ENCODE measurements at places on chromosomes 6 and 20.

DNA sequence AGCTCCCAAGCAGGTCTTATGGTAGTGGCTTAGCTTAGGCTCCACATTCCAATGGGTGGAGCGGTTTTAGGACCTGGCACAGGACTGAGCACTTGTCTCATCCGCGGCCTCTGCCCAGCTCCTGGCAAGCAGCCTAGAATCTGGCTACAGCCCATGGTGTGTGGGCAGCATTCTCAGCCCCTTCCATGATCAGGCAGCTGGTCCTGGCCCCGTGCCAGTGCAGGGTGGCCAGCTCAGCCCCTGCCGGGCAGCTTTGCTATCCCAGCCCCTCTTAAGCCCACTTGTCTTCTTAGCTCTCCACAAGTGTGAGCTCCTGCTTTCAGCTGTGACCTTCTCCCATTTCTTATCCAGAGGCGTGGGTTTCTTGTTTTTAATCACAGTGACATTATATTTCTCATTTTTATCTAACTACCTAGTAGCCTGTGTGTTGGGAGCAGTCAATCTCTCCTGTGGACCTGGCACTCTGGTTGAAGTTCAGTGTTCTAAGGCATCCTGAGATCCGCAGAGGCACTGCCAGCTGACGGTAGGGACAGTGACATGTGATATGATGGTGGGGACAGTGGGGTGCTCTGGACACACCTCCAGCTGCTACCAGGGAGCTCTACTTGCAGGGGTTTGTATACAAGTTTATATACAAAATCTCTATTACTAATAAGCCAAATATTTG is 119.9 kb upstream of the PRND start:
- no peak for DNase-seq

DNA sequence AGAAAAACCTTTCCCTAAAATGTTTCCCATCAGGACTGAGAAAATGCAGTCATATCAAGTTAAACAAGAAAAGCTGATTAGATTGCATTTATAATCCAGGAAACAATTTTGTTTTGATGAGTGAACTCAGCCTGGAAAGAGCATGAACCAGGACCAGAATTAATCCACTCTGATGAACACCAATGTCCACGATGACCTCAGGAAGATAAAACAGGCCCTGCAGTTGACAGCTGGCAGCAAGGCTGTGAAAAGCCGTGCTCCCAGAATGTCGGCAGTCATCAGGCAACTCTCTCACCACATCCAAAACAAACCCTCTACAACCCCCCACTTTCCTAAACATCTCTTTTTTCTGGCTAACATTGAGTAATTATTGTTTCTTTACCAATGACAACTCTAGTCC is 74.0 kb upstream of the PROKR2 start:
- no peak for DNase-seq

GRCh38 chr6:163670336-163670735 is 255.8 kb downstream of the QKI start:
- no peak for DNase-seq

DNA sequence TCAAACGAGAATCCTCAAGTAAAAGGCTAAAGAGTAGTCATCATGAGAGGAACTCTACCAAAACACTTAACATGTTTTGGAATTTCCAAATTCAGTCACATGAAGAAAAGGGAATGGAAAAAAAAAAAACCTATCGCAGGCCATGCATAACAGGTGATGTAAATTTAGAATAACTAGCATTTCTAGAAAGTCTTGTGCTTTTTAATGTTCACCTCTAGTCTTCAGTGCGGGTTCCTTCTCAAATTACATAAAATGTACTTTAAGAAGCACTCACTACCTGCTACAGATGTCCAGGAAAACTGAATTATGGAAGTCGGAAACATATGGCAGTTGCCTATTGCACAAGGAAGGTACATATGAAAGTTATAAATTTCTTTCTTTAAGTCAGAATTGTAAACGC is 6.1 kb upstream of the TBX18 start:
- DNase-seq, result no peak

- no peak for DNase-seq
Measured at GRCh38 chr20:46229478-46230105, 78.7 kb downstream of the CDH22 start.

- no peak for DNase-seq
Measured at GRCh38 chr6:45633272-45633908, 255.7 kb upstream of the SUPT3H start.

DNA sequence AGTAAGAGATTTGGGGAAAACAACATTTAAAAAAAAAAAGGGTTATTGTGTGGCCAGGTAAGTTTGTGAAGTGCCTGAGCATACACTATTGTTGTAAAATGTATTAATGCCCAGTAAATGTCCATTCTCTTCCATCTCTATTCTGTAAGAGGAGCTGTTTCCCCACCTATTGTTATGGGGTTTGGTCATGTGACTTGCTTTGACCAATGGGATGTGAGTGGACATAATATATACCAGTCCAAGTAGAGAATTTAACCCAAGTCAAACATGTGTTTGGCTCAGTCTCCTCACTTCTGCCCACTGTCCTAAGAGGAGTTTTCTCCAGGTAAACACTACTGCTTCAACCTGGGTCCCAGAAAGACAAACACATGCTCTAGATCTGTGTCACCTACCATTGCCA is 377.1 kb downstream of the FOXA2 start:
- DNase-seq, result no peak

Measured in stimulated activated CD4-positive, alpha-beta T cell treated with anti-CD3 and anti-CD28 coated beads, Interleukin-15, amount 100 ng/mL, for 24 hours (primary cell).